ENCODE measurements at places on chromosomes 11 and 22. TPM values are rescaled to one million over a fixed set of nuclear protein-coding genes. Genes with fewer than 3 reads are reported as not detected.
A peak's percentile ranks its signal among the peaks of the same experiment; 100 is the strongest.

Gene OR52R1
- total RNA-seq = not detected

Gene MS4A2
- total RNA-seq = 7.0 TPM

Gene PDE3B
- total RNA-seq = 12.3 TPM

Gene MUC2
- total RNA-seq = under 0.01 TPM

Gene TRIM6
- total RNA-seq = 4.1 TPM

Gene ASPHD2
- total RNA-seq = 1.7 TPM

Gene MAFF
- 31.3 TPM for total RNA-seq

Gene SPDYC
- not detected for total RNA-seq

Gene ROBO3
- 17.3 TPM for total RNA-seq

Gene HINFP
- 44.8 TPM for total RNA-seq

Gene OR52N4
- 1.9 TPM for total RNA-seq

Gene CD248
- total RNA-seq = 20.7 TPM

Gene RCOR2
- 3.4 TPM for total RNA-seq

Gene FAM83F
- 1.4 TPM for total RNA-seq

Gene OR5A1
- 2.2 TPM for total RNA-seq

- DNase-seq = no peak
Observed at GRCh38 chr11:61526956-61527731, 18.6 kb downstream of the LRRC10B start.

- DNase-seq = no peak
Observed at GRCh38 chr22:43628250-43628649, 183.9 kb downstream of the EFCAB6 start.

GRCh38 chr11:33256031-33256812 is 959 bp upstream of the HIPK3 start:
- DNase-seq = no peak

- DNase-seq = no peak
Observed at GRCh38 chr22:47048123-47049077, 285.9 kb downstream of the TBC1D22A start.

DNA sequence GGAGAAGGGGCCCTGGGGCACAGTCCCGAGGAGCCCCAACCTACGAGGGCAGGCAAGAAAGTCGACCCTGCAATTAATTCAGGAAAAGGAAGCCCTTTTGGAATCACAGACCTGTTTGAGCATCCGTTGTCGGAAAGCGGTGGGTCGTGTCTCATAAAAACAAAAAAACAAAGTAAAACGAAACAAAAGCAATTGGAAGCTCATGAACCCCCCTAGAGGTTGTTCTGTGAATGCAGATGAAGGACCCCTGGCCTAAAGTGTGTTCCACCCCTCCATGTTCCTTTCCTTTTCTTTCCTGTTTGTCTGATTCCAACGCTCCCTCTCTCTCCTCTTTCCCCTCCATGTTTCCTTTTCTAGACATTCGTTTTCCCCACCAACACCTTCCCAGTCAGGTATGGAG is 203.7 kb downstream of the GRIK4 start:
- no peak for DNase-seq

- peak; percentile 25 for DNase-seq
Observed at GRCh38 chr11:60700689-60701468, 1.5 kb downstream of the MS4A8 start.

- DNase-seq = peak; percentile 92
Observed at GRCh38 chr11:86955361-86956120, at the start of gene FZD4. Gene FZD4, minus strand, starts transcription at chr11:86955395. Its CDS starts 310 bp downstream, at chr11:86955085.

GRCh38 chr11:132913295-132913694 is 619.0 kb downstream of the OPCML start:
- DNase-seq = no peak

- no peak for DNase-seq
Observed at GRCh38 chr22:40517631-40518030, 118.9 kb downstream of the MRTFA start.

- DNase-seq = no peak
Observed at GRCh38 chr22:40058265-40058664, 63.5 kb downstream of the FAM83F start.

GRCh38 chr11:81005595-81005994 is 1564.8 kb upstream of the TENM4 start:
- DNase-seq = no peak

- no peak for DNase-seq
Observed at GRCh38 chr11:68940651-68941323, 37.1 kb downstream of the IGHMBP2 start.

DNA sequence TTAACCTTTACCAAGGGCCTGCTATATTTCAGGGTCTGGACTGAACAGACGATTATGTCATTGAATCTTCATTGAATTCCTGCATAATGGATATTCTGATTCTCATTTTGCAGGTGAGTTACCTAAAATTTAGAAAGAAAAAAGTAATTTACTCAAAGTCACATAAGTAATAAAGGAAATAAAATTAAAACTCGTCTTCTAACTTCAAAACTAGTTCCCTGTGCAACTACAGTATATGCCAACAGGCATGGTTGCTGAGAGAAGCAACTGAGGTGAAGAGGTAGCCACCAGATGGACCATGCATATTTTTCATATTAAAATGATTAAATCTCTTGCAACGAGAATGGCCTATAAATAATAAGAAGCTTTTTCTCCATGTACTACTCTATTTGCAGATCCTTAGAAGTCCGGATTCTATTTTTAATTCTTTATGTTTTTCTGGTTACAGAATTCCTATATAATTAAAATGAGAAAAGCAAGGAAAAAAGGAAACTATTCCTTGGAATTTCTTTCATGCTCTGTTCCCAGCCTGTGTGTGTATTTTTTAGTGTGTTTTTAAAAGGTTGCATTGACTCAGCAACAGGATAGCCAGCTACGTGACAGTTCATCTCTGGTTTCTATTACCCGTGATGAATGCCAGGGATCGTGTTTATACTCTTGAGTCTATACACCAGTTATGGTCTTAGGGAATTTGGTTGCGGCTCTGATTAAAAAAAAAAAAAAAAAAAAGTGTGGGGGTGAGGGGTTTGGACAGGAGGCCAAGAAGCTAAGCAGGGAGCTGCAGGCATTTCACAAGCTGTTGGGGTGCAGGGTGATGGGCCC is 186.8 kb downstream of the ETS1 start:
- DNase-seq = peak; percentile 95

GRCh38 chr22:19397734-19398104 is 33.8 kb downstream of the HIRA start:
- peak; percentile 14 for DNase-seq

GRCh38 chr22:49381595-49382450 is 445.9 kb downstream of the BRD1 start:
- DNase-seq = no peak

DNA sequence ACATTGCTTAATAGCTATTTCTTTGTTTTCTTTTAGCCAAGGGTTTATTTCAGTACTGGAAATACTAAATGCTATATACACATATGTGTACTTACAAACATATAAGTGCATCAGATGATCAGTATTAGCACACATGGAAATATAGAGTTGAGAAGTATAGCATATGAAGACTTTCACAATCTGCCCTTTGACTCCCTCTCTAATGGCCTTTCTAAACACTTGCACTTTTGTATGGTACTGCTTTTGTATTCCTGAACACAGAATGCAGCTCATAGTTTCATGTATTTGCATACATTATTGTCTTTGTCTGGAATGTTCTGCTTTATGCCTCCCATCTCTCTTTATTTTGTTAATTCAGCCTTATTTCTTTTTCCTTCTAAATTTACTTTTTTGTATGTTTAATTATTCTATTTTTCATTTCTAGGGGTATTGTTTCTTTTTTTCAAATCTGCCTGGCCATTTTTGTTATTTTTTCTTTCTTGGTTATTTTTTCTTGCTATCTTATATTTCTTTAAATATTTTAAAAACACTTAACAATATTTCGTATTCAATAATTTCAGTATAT is 28.8 kb downstream of the ACER3 start:
- no peak for DNase-seq

DNA sequence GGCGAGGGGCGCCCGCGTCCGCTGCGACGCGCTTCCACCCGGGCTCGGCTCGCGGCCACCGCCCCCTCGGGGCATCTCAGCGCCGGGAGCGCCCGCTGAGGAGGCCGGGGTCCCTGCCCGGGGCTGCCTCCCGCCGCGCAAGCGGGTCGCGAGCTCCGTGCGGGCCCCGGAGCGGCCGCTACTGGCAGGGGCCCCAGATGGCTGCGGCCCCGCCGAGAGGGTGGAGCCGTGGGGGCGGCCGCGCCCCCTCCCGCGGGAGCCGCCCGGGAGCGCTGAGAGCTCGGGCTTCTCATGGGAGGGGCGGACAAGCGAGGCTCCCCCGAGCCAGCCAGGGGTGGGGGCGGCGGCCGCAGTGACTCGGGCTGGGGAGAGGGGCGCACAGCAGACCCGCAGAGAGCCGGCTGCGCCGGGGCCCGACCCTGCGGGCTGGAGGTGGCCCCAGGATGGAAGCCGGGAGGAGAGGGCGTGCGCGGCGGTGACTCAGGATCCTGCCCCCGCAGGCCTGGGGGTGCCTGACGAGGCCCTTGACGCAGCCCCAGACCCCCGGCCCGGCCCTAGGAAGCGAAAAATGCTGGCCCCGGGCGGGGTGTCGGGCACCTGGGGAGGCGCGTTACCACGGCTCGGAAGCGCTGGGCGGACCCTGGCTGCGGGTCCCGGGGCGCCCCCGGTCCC is 603 bp upstream of the ZFTA start:
- DNase-seq = peak; percentile 63

GRCh38 chr11:123404676-123405075 is 25.4 kb upstream of the GRAMD1B start:
- no peak for DNase-seq

DNA sequence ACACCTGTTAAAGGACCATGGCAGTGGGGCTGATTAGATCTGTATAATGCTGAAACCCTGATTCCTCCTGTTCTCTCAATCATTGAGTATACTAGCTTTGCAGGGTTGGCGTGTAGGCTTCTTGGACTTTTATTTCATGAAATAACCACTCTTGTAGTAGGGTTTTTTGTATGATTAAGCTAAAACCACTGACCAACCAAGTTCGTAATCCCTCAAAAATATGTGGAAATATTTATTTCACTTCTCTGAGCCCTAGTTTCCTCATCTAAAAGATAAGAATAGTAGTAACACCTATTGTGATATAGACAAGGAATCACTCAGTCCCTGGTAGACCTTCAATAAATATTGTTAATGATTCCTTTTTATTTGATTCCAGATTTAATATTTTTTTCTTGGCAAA is 4.2 kb downstream of the API5 start:
- no peak for DNase-seq

DNA sequence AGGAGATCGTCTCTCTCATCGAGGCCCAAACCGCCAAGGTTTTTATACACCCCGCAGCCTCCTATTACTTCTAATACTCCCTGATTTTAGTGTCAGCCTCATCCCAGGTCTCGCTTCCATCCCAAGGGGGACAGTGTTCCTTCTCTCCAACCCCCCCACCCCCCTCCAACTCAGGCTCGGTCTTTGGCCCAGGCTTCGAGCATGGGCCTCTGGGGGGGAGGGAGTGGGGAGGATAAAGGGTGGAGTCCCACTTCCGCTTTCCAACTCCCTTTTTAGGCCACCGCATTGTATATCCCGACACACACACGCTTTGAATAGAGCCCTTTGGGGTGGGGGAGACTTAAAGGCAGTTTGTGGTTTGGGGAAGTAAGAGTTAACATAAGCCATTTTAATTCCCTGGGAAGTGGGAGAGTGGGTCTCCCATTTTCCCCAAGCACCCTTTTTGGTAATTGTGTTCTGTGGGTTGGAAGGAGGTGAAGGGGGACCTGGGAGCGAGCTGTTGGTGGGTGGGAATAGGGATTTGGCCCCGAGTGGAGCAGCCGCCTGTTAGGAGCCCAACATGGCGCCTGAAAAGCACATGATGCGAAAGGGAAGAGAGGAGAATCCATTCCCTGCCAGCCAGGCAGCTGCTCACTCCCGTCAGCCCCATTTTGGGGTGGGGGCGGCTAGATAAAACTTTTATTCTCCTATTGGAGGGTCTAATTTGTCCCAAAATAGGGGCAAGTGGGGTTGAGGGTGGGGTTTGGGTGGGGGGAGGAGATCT is 844 bp downstream of the PCF11 start:
- DNase-seq = peak; percentile 69

GRCh38 chr11:123924027-123924426 is 15.4 kb upstream of the OR4D5 start:
- no peak for DNase-seq

DNA sequence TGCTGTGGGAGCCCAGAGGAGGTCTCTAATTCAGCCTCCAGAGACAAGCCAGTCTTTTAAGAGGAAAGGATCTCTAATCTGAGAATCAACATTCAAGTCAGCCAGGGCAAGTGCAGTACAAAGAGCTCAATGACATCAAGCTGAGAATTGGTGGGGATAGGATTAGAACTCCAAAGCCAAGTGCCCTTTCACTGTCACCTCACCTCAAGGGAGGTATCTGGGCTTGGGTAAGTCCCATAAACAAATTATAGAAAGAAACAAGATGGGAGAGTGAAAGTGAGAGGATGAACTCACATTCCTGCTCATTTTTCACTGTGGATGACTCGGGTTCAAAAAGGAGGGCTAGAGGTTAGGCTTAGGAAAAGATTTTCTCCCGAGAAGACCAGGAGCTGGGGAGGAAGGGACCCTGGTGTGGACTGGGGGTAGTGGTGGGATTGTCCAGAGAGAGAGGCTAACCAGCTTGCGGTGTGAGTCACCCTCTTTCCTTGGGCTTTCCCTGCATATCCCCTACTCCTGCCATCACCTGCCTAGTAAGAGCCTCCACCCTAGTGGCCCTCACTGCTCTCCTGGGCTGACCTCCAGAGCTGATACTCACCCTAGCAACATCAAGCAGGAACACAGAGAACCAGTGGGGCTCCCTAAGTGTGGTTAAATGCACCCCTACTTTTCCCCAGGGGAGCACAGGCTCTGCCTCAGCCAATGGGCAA is 70.4 kb downstream of the RRM1 start:
- no peak for DNase-seq

DNA sequence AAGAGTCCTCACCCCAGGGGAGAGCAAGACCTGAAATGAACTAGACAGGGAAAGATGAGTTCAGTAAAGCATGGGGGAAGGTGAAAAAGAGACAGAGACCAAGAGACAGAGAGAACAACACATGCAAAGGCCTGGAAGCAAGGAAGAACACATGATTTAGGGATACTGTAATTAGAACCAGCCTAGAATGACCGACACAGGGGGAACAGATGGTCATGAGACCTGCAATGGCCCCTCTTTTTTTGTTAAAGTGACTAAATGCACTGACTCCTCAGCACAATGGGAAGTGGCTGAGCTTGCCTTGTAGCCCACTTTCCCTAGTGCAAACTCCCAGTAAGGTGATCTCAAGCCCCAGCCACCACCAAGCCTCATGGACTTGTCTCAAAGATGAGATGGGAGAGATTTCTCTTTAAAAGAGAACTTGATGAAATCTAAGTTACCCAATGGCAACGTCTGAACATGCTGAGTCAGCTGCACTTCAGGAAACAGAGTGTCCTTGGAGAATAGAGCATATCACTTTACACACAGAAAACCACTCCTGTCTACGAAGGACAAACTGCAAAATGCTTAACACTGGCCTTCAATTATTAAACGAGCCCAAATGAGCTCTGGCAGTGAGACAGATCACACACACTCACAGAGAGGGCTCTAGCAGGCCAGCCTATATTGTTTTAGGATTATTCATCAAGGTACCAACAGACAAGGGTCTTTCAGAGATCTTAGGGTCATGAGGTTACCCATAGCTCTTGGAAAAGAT is 91.0 kb downstream of the SERGEF start:
- DNase-seq = peak; percentile 4

- no peak for DNase-seq
Observed at GRCh38 chr11:114586797-114587196, 8.8 kb downstream of the NXPE4 start.

Measured in umbilical cord (tissue), 2 donors.